Tongue (tissue), 3 donors: ENCODE measurements at places on chromosomes 7 and 10. TPM values are rescaled to one million over a fixed set of nuclear protein-coding genes. Genes with fewer than 3 reads are reported as not detected.

The SPDYE5 gene
- total RNA-seq = not detected

The MAGI2 gene
- 8.0 TPM for total RNA-seq

The CYP3A4 gene
- not detected for total RNA-seq

The HTR7 gene
- total RNA-seq = 0.41 TPM

The ZNF37A gene
- 16.5 TPM for total RNA-seq

The CPA2 gene
- not detected for total RNA-seq

DNA sequence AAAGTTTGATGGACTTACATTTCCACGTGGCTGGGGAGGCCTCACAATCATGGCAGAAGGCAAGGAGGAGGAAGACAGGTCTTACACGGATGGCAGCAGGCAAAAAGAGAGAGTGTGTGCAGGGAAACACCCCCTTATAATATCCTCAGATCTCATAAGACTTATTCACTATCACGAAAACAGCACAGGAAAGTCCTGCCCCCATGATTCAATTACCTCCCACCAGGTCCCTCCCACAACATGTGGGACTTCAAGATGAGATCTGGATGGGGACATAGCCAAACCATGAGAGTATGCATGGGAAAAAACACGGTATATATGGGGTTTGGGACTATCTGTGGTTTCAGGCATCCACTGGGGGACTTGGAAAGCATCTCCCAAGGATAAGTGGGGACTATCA, 78.0 kb downstream of the PLXNA4 start:
- no peak for DNase-seq

GRCh38 chr7:108771853-108772252, 202.2 kb downstream of the DNAJB9 start:
- no peak for DNase-seq

GRCh38 chr10:64765498-64765897, 1244.3 kb downstream of the REEP3 start:
- DNase-seq = no peak

DNA sequence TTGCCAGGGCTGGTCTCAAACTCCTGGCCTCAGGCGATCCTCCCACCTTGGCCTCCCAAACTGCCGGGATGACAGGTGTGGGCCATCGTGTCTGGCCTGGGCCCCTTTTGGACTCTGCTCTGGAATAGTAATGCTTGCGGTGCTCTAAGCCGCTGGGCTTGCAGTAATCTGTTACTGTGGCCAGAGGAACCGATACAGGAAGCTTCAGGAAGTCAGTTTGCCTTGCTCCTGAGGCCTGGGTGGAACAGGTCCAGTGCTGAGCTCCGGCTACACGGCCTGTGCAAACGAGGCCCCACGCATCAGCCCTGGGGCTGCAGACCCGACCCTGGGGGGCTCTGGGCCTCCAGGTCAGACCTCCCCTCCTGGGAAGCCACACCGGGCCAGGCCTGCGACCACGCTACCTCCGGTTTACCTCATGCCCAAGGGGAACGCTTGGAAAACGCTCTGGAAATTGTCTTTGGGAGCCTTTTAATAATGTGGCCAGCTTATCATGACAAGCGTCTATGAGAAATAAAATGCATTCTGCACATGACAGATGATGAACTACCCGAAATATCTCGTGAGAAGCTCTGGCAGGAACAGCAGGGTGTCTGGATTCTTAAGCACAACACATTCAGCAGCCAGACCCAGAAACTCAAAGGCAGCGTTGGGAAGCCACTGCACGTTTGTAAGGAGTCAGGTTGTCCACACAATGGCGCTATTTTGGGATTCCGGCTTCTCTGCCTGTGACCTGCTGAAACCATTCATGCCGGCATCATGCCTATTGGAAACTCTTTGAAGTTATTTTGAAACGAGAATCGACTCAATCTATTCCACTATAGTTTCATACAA, 10.1 kb upstream of the ADAP1 start:
- peak; percentile 62 for DNase-seq

- no peak for DNase-seq
Observed at GRCh38 chr10:66455304-66455703, 470.5 kb upstream of the LRRTM3 start.

DNA sequence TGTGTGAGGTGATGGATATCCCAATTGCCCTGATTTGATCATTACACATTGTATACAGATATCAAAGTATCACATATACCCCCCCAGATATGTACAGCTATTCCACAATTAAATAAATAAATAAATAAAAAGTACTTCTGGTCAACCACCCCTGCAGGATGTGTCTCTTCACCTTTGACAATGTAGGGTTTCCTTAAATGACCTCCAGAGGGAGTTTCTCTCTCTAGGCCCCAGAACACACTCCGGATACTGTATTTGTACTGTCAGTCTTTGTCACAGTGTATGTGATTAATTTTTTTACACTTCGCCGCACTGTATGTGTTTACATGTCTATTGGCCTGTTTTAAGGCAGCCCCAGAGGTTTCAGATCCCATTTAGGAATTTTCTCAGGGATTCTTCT, 123.6 kb downstream of the ADCYAP1R1 start:
- DNase-seq = no peak

DNA sequence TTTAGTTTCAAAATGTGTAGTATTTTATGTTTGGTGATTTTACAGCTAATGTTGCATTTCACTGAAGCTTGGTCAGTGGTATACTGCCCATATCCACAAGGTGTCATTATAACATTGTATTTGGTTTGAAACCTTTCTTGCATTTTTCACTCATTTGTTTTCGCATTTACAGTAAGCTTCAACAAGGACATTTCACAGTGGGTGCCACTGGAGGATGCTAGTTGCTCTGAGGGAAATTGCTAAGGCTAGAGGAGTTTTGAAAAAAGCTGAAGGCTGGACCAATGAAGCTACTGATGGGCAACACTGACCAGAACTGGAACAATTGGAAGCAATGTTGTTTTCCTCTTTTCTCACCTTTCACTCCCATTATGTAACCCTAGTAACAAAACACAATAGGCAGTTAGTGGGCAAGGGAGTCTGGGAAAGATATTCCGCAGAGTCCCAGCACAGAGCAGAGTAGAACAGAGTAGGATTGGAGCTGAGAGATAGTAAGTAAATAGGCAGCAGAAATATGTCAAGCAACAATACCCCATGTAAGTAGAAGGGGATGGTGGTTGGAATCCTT, 23.6 kb upstream of the SRI start:
- peak; percentile 71 for DNase-seq

- DNase-seq = peak; percentile 83
Observed at GRCh38 chr10:114631666-114632417, 26.2 kb downstream of the ABLIM1 start.

- no peak for DNase-seq
Observed at GRCh38 chr10:43075612-43076003, 1.3 kb upstream of the RET start.

DNA sequence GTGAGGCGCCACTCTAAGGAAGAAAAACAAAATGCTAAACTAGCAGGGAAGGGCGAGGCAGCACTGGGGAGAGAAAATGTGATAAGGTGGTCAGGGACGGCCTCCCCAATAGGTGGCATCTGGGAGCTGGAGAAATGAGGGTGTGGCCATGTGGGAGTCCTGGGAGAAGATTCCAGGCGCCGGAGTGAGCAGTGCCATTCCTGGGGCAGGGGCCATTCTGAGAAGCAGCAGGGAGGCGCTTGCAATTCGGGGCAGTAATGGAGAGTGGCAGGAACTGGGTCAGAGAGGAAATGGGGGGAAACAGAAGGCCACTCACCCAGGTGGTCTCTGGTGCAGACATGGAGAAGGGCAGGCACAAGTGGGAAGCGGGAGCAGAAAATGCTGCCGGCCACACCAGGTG, 61.8 kb upstream of the LRRC18 start:
- no peak for DNase-seq

DNA sequence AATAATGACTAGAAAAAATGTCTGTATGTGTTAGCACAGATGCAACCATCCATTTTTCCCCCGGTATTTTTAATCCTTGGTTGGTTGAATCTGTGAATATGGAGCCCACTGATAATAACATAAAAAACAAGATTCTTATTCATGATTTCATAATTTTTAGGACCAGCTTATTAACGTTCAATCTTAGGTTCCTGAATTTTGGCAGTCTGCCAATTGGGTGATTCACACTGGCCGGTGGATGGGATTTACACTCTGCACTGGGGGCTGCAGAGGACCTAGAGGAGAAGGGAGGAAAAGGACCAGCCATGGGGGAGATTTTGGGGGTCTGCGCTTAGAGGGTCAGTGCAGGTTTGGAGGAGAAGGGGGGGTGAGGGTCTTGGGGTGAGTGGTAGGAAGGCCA, 327.9 kb downstream of the ACTR3B start:
- DNase-seq = no peak

GRCh38 chr10:100020142-100020885, 10.6 kb upstream of the DNMBP start:
- no peak for DNase-seq
